ENCODE measurements at places on chromosomes 3 and 15.
A peak's percentile ranks its signal among the peaks of the same experiment; 100 is the strongest.

- no peak for DNase-seq
These were observed 480.5 kb upstream of the PROK2 start for GRCh38 chr3:72265256-72266015.

- DNase-seq, result peak; percentile 52
These were observed 9.6 kb upstream of the SST start for GRCh38 chr3:187679638-187680396.

- no peak for DNase-seq
These were observed 155.8 kb downstream of the GHSR start for GRCh38 chr3:172292422-172292821.

- no peak for DNase-seq
These were observed 2.9 kb downstream of the FBXL22 start for GRCh38 chr15:63600001-63600615.

- DNase-seq, result no peak
These were observed 749.7 kb upstream of the ARPP21 start for GRCh38 chr3:34889641-34890040.

DNA sequence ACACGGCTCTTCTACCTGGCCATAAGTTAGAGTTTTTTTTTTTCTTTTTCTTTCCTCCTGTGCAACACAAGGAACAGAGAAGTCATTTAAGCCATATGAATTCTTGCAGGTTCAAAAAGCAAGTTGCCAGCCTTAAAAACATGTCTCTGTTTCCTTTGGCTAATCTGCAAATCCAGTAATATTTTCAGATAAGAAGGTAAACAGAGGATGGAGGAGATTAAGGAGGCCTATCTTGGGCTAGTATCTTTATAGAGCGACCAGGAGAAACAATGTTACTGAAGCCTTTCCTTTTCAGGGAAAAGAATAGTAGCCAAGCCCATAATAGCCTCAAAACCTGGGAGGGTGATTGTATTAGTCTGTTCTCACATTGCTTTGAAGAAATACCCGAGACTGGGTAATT is 20.9 kb upstream of the LMCD1 start:
- DNase-seq, result no peak

DNA sequence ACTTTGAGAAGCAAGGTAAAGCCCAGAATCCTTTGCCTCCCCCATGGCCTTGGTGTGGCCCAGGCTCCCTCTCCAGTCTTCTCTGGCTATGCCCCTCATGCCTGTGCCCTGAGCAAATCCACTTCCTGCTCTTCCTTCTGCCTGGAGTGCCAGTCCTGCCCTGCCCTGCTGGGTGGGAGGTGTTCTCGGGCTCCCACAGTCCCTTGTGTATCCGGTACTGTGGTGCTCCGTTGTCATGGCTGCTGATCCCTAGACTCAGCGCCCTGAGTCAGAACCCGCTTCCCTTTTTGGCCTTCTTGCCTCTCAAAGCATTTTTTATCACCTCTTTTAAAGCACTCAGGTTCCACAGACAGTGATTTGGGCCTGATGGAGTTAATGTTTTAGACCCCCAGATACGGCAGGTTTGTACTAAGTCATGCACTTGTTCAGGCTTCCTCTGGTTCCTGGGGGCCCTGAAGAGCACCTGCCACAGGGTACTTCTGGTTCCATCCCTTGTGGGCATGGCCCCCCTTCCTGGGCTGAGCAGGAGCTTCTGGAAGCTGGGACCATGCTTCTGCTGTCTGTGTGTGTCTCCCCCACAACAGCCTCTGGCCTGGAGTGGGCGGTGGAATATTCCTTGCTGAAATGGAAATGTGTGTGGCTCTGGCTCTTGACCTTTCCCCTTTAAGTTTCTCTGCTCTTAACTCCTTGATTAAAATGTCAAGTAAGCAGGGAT is 29.6 kb upstream of the ADAMTS7 start:
- DNase-seq, result no peak

GRCh38 chr3:134037168-134037567 is 7.4 kb upstream of the SLCO2A1 start:
- no peak for DNase-seq

DNA sequence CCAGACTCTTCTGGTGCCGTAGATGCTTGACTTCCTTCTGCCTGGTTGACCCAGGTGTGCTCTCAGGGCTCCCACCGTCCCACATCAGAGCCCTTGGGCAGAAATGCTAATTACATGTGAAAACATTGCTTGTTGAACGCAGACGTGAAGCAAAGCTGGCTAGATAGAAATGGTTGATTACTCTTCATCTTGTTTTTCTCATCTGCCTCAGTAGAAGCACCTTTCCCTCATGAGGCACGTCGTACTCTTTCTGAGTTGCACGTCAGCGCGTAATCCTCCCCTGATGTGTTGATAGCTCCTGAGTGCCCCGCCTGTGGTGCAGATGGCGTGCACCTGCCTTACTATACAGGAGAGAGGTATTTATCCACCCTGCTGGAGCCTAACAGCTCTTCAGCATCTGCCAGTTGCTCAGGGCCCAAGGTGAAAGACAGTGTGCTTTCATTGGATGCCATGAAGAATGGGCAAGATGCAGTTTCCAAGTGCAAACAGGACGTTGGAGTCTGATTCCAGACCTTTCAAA is 18.1 kb downstream of the MAP6D1 start:
- DNase-seq, result no peak

DNA sequence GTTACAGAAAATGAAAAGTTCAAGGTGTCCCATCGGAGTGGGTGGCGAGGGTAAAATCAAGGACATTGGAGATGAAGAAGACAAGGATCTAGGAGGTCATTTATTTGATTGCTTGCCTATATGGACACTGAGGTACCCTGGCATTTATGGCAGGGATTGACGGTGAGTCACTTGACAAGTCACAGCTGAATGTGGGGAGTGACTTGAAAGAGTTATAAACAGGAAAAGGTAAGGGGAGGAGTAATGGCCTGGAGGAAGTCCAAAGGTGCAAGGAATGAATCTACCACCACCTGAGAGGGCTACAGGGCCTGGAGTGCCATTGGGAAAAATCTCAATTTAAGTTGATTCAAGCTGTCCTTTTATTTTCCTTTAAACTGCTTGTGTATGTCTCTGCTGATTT is 11.8 kb upstream of the SGO1 start:
- DNase-seq, result no peak

DNA sequence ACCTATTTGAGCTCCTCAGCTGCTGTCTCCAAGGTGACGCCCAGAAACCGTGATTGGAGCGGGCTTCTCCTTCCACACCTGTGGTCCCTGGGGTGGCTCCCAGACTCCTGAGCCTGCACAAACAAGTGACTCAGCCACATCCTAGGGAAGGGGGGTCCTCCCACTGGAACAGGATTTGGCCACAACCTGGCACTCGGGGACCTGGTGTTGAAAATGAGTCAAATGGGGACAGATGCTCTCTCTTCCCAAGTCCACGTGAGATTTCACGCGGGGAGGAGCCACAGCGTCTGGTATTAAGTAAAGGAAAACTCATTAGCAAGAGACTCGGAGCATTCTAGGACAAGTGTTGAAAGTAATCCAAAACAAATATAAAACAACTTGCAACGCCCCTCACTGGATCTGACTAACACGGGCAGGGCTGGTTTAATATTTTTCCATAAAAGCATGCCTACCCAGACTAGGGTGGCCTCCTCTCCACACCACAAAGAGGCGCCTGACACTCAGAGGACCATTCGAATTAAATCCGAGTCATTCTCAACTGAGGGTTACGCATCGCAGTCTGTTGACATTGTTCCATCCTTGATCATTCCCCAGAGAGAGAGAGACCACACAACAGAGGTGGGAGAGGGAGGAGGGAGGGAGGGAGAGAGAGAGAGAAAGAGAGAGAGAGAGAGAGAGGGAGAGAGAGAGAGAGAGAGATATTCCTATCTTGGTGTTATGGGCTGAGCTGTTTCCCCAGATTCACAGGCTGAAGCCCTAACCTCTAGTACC is 74.4 kb downstream of the MGLL start:
- DNase-seq, result no peak

GRCh38 chr3:34626699-34627098 is 828.3 kb downstream of the PDCD6IP start:
- DNase-seq, result no peak

- no peak for DNase-seq
These were observed 648.5 kb upstream of the NR2F2 start for GRCh38 chr15:95681836-95682544.

GRCh38 chr15:52171807-52172206 is 19.4 kb downstream of the GNB5 start:
- DNase-seq, result no peak

- no peak for DNase-seq
These were observed 50.0 kb downstream of the RLBP1 start for GRCh38 chr15:89171136-89172072.

DNA sequence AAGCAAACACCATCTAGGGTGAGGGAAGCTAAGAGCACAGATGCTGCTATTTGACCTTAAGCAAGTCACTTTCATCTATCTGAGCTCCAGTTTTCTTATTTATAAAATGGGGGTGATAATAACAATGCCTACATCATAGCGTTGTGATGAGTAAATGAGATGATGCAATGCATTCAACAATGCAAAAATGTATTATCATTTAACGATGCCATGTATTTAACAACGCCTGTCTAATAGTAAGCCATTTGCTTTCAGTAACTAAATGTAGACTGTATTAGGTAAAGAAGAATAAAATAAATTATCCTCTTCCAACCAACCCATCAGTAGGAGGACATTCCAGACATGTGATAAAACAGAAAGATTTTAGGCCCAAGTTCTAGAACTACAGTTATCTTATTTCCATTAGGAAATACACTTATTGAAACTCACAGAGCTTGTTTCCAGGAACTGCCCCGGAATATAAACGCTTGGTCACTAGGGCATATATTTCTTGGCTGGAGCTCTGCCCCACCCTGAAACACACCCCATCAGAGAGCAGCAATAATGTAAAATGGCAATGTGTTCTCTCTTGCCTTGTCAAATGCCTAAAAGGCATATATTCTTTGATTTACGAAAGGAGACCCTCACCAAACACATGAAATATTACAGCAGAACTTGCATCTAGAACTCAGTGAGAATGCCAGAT is 128.3 kb downstream of the LIPC start:
- DNase-seq, result no peak

DNA sequence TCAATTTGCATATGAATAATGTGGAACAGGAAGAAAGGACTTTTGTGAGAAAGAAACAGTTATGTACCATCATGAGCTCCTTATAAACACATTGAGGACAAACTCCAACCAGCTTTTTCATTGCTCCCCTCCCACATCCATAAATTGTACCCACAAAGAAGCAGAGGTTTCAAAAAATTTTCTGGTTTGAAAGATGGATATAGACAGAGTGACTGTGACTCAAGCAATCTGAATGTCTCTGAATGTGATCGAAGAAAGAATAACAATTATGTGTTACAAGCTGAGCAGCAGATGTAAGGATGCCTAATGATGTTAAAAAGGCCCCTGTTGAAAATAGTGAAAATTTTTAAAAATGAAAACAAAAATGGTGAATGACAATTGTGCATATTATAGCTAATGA is 127.4 kb downstream of the TFG start:
- DNase-seq, result no peak

DNA sequence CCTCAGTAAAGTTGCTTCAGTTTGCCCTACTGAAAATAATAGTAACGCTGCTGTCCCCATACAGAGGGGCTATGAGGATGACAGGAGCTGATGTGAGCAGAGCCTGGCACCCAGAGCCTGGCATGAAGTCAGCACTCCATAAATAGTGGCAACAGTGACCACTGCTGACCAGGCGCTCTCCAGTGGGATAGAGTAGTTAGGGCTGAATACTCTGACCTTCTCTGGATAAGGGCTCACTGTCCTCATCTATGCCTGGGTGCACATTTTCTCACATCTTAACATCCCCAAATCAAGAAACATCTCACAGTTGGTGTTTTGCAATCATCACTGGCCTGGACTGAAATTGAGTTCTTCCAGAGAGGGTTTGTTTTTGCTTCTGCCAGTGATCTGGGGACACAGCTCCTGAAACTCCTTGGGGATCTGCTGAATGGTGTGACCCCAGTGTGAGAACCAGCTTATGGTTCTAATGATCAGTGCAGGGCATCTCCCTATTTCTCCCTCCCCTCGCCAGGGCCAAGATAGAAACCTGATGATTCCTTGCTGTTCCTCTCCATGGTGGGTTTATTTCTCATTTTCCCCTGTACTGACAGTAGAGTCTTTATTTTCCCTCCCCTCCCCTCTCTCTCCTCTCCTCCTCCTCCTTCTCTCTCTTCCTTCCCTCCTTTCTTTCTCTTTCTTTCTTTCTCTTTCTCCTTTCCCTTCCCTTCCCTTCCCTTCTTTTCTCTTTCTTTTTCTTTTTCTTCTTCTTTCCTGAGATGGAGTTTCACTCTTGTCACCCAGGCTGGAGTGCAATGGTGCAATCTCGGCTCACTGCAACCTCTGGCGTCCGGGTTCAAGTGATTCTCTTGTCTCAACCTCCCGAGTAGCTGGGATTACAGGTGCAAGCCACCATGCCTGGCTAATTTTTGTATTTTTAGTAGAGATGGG is 3.5 kb upstream of the PCSK6 start:
- no peak for DNase-seq
